ENCODE measurements at places on chromosomes 12 and 14.

DNA sequence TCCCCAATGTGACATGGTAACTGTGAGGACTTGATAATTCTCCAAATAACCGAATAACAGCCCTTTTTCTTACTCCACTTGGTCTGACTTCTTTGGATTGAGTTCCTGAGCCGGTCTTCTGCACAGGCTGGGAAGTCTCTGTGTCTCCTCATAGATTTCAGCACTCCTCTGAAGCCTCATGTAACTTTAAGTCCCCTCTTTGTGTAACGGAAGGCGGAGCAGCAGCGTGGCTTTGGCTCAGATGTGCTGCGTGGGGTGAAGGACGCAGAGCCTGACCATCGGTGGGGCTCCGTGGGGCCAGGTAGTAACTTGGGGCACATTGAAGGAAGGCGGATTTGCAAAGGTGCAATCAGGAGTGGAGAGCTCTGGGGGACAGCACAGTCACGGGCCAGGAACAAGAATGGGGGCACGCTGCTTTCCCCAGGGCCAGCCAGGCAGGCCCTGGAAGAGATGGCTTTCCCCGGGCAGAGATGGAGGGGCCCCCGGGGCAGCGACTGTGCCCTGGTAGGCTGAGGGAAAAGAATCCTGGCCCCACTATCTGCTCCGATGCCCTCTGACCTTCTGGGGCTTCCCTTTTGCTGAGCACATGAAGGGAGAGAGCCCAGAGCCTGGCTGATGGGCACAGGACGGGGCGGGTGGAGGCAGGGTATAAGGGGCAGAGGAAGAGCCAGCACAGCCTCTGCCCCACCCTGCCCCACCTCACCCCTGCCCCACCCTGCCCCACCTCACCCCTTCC, 56.9 kb downstream of the ADGRD1 start:
- DNase-seq = no peak

GRCh38 chr12:115311875-115312274, 627.9 kb upstream of the TBX3 start:
- no peak for DNase-seq

DNA sequence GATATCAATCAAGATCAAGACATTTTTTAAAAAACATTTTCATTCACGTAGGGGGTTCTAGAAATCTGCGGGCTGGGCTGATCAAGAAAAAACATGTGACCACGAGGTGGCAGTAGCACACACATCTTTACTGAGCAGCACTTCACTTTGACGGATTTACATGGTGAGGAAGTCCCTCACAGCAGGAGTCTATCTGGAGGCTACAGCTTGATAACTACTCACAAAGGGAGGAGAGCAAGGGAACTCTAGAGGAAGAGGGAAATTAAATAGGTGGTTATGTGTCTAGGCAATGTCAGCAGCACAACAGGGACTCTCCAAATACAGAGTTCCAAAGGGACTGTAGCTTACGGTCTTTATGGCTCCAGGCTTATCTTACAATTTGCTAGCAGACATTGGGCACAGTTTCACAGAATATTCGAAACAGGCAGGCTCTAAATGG, 248.1 kb downstream of the DPY19L2 start:
- no peak for DNase-seq

DNA sequence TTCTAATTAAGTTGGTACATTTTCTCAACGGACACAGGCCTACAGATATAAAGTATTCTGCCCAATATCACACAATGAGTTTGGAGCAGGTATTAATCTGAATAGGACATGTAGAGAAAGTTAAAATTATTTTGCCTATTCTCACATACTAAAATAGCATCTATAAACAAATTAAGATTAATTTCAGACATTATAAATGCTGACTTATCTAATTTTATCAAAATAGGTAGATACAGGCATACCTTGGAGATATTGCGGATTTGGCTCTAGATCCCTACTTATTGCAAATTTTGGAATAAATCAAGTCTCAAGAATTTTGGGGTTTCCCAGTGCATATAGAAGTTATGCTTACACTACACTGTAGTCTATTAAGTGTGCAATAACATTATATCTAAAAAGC, 41.0 kb upstream of the GRIP1 start:
- no peak for DNase-seq

DNA sequence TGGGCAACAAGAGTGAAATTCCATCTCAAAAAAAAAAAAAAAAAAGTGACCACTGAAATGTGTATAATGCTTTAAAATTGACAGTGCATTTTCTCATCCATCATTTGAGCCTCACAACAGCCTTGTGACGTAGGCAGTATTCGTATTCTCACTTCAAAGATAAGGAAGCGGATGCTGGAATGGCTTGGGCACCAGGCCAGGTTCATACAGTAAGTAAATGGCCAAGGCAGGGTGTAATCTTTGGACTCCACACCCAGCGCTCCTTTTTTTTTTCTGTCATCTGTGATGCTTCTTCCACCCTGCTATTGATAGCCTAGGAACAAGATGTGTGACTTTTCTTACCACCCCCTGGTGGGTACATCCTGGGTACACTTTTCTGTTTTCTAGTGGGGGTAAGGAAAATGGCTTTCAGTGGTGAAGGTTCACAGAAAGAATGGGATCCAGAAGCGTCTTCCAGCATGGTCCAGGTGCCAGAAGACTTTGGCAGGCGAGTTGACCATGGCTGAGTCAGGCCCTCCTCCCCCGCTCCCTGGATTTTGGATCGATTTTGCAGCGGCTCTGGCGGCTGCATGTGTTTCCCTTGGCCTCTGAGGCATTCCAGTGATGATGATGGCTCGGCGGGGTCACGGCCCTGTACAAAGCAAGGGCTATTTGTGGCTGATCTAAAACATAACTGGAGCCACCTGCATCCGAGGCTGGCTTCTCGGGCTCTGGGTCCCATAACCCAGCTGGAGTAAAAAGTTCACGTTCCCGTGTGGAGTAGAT, 110.6 kb downstream of the CACNA1C start:
- no peak for DNase-seq

GRCh38 chr14:28755198-28755815, 11.3 kb upstream of the FOXG1 start:
- no peak for DNase-seq

- DNase-seq = no peak
Observed at GRCh38 chr14:91875525-91876286, 8.4 kb upstream of the TC2N start.

DNA sequence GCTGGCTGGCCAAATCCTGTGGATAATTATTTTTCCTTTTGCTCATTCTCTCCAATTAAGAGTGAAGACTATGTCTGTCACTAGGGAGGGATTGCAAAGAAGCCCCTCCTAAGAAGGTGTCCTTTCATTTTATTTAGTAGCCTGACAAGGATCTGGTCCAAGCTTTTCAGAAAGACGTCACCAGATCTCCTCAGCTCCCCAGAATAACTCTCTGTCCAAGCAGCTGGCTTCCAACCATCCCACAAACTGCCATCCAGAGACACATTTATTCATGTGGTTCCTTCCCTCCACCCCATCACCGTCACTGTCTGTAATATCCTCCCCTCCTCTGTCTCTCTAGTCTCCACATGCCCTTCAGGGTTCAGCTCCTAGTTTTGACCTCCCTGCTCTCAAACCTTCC, 69.9 kb downstream of the PPM1H start:
- no peak for DNase-seq

DNA sequence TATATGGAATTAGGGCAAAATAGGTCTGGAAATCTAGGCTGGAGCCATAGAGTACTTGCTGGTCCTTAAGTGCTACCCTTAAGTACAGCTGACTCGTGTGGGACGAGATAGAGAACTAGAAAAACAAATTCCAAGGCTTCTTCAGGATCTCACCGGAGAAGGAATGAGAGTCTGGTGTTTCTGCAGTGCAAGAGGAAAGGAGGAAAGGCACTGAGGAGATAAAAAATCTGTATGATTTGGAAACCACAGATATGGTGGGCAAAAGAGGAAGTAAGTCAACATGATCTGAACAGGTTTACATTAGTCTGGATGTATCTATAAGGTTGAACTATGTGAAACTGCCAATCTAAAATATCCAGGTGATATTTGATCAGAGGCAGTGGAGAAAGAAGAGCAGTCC, 134.4 kb upstream of the SOX5 start:
- DNase-seq = no peak

- no peak for DNase-seq
Observed at GRCh38 chr14:68015356-68016254, 196.0 kb downstream of the RAD51B start.

DNA sequence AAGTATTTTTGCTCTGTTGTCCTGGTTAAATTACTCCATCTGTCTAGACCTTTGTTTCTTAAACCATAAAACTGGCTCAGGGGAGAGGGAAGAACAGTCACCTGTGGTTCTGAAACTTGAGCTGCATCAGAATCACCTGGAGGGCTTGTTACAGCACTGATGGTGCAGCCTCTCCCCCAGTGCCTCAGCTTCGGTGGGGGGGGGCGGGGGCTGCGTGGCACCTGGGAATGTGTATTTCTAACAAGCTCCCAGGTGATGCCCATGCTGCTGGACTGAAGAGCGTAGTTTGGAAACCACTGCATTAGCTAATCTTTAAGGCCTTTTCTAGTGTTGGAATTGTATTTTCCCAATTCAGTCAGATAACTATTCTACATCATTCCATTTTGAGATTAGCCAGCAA, 42.7 kb downstream of the GPHB5 start:
- DNase-seq = no peak

GRCh38 chr14:53982546-53982945, 25.9 kb upstream of the BMP4 start:
- DNase-seq = no peak

DNA sequence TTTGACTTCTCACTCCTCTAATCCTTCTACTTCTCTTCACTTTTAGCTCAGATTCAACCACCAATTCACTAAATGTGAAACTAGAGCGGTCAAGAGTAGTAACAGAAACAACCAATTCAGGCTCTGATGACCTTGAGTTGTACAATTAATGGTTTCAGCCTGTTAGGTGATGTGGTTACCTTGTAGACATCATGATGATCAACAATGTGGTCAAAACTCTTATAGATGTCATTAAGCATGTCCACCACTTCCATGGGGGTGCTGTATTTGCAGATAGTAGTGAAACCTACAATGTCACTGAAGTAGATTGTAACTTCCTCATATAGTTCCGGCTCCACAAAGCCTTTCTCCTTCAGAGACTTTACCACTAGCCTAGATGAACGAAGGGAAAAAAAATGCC, 54.1 kb upstream of the PLBD1 start:
- no peak for DNase-seq

DNA sequence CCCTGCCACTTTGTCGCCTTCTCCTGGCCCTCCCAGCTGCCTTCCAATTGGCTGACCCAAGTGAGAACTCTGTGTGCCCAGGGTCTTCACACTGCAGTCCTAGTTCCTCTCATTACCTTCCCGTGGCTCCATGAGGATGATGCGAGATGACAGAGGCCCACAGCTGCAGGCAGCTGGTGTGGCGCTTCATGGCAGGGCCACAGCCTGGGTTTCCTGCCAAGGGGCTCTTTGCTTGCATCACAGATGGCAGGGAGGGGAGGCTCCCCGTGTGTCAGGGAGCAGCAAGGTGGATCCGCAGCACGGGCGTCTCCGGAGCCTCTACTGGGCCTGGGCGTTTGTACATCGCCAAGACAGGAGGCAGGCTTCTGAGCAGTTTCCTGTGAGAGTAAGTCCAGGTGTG, 28.9 kb downstream of the DEGS2 start:
- DNase-seq = no peak

GRCh38 chr14:53147208-53147607, 5.9 kb downstream of the DDHD1 start:
- DNase-seq = no peak

DNA sequence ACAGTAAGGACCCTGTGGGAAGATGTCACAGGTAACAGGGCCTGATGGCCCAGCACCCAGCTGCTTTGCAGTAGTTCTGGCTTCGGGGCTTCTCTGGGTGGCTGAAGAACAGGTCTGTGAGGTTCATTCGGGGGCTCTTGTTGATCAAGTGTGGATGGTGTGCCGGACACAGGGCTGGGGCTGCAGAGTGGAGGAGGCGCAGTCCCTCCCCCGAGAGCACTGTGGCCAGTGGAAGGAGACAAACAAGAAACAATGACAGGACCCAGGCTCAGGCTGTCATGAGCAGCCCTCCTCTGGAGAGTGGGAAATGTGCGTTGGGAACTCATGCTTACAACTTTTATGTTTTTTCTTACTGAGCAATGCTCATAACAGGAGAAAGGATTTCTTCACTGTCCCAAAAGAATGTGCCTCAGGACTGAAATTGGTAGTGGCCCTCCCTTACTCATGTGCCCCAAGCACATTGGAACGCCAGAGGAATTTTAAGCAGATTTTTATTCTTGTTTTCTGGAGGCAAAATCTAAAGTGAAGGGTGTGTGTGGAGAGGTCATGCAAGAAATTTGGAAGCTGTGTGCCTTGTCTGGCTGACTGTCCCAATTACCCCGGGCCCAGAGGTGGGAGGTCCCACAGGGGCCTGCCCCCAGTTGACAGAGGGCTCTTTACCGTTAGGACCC, 233.8 kb downstream of the CACNA1C start:
- DNase-seq = no peak

DNA sequence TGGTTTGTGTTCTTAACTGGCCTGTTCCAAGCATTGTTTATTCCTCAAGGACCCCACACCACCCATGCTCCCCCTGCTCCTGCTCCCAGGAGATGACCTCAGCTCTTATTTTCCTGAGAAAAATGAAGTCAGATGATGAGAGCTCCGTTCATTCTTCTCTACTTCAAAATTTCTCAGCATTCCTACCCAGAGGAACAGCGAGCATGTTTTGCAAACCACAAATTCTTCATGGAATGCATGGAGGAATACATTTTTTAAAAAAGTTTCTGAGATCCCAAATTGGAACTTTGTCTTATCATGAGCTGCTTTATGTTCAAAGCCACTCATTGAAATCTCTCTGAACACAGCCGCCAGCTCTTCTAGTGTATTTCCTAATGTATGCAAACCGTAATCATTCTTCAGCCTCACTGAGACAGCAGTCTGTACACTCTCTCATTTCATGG, 44.9 kb downstream of the SYNE2 start:
- no peak for DNase-seq

DNA sequence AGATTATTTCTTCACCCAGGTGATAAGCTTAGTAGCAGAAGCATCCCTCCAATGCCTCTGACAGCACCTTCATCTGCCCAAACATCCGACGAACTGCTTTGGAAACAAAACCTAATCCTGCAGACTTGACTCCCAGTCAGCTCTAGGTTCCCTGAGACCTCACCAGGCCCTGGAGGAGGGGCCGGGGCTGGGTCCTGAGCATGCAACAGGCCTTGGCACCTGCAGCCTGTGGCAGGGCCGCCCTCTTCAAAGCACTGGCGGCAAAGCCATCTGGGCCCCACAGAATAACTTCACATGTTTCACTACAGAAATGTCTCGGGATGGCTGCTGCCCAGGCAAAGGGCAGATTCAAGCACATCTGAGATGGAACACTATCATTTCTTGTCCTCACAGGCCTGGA, 133.3 kb downstream of the PIWIL1 start:
- DNase-seq = no peak

DNA sequence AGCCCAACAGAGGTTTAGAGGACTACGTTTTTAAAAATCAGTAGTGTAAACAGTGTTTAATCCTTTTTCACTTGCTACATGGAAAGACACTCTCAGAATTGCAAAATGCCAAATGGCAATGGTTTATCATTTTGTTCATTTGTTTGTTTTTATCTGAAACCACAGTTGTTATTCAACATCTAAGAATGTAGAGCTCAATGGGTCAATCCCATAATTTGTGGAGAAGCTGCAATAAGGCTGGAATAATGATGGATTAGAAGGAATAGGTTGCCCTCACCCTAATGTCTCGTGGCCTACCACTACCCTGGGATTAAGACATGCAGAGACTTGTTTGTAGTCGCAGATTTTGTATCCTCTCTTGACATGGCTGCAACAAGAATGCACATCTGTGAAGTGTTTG, 115.7 kb downstream of the LLPH start:
- DNase-seq = no peak

All from activated CD8-positive, alpha-beta memory T cell treated with anti-CD3 and anti-CD28 coated beads for 1 hour (primary cell).